ENCODE measurements at places on chromosomes 12 and 14. TPM values are rescaled to one million over a fixed set of nuclear protein-coding genes. Genes with fewer than 3 reads are reported as not detected.

DNA sequence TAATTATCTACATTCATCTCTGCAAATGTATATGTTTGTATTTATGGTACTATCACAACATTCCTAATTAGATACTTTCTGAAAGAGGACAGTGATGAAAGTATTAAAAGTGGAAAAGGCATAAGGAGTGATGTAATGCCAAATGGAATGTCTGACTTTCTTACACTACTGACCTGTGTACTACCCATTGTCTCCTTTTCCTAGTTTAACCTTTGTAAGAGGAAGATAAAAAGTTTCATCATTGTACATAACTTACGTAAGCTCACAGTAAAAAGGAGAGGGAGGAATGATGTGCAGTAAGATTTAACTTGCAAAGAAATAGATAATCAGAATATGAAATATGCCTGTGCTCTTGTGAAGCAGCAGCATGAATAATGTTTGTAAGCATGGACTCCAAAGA, 55.9 kb downstream of the SOX5 start:
- H3K4me1 ChIP-seq, result no peaks in the 10 kb centered on the region
- H3K4me3 ChIP-seq, result no peak overlapping the region
- DNase-seq, result no peak

- no peak overlapping the region for H3K27ac ChIP-seq
- H3K4me3 ChIP-seq, result no peak overlapping the region
- no peak for DNase-seq
- no peaks in the 10 kb centered on the region for H3K36me3 ChIP-seq
- H3K27me3 ChIP-seq, result no peaks in the 10 kb centered on the region
Measured at GRCh38 chr14:25463480-25463879, 413.5 kb upstream of the STXBP6 start.

POMT2 gene
- 0.39 TPM for polyA plus RNA-seq

DNA sequence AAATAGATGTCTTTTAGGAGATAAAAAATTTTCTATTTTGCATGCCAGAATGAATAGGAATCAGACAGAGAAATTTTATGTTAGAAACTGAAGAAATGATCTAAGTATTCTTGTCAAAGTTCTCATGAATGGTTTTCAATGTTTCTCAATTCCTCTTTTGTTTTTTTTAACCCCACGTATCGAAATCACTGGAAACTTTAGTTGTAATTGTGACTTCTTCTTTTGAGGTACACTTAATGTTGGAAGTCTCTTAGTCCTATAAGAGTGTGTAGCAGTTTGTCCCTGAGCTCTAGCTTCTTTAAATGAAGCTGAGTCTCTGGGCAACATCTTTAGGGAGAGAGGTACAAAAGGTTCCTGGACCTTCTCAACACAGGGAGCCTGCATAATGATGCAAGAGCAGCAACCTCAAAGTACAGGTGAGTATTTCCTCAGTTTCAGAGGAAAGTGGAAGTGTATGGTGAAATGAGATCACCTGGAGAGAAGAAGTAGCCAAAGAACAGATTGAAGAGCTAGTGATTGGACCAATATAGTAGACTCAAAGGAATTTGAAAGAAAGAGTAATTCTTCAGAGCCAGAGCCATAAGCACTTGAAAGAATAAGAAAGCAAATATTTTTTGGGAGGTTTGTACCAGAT, at the start of gene CLEC6A:
TSS of gene CLEC6A (plus strand) at position 236 of the 634 bp plus-strand sequence. CDS start at position 386, 150 bp downstream.
- no peak for DNase-seq
- no peaks in the 10 kb centered on the region for H3K36me3 ChIP-seq
- no peak within 1 kb of the TSS for H3K4me3 ChIP-seq
- no peaks in the 10 kb centered on the region for H3K4me1 ChIP-seq
- H3K27me3 ChIP-seq, result no peaks in the 10 kb centered on the region
- no peak within 1 kb of the TSS for H3K27ac ChIP-seq

NPFF gene
- not detected for polyA plus RNA-seq

DNA sequence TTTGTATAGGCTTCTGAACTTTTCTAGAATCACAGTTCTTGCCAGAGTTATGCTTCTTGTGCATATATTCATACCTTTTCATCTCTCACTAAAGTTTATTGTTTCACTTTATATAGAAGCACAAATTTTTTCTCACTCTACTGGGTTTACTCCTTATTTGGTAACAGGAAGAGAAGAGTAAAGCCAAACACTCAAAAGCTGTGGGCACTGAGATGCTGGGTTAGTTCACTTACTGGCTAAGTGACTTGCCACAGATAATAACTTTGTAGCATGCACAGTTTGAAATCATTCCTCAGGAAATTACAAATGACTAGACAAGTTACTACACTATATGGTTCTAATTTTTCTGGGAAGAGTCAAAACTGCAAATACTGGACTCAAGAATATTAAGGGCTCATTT, 7.8 kb downstream of the HIGD1C start:
- H3K4me3 ChIP-seq, result no peak overlapping the region
- no peaks in the 10 kb centered on the region for H3K4me1 ChIP-seq
- no peaks in the 10 kb centered on the region for H3K27me3 ChIP-seq
- DNase-seq, result no peak
- H3K36me3 ChIP-seq, result no peaks in the 10 kb centered on the region

DNA sequence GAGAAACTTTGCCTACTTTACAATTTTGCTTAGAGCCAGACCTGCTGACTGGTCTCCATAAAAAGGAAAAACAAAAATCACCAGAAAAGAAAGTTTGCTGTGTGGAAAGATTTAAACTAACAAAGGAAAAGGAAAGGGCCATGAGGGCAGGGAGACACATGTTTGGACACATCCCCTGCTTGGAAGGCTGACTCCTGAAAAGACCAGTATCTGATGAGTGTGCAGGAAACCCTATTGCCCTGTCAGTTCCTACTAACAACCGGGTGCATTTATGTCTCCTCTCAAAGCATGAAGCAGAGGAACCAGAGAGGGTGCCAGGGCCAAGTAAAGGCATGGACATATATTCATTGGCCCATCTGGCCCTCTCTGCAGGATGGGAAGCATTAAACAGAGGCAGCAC, 7.0 kb upstream of the STAB2 start:
- no peak overlapping the region for H3K4me3 ChIP-seq
- DNase-seq, result no peak

SYNDIG1L gene
- not detected for polyA plus RNA-seq

GRCh38 chr14:27065886-27066285, 468.1 kb upstream of the NOVA1 start:
- H3K27ac ChIP-seq, result no peak overlapping the region
- DNase-seq, result no peak
- no peaks in the 10 kb centered on the region for H3K27me3 ChIP-seq

CRACR2A gene
- 19.9 TPM for polyA plus RNA-seq

HOXC12 gene
- not detected for polyA plus RNA-seq

PLD4 gene
- 0.35 TPM for polyA plus RNA-seq

DNA sequence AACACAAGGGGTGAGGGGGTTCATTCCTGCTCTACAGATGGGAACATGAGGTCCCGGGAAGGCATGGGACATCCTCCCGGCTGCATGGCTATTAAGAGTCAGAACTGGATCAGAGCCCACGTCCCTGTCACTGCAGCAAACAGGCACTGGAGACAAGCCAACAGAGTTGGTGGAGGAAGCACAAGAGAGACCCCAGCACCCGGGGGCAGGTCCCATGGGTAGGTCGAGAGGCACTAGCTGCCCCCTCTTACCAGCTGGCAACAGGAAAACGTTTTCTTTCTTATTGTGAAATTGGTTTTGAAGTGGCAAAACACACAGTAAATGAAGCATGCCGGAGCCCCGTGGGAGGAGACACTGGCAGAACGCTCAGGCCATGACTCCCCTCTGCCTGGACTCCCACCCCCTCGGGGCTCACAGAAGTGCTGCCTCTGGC, 43.6 kb downstream of the SYNE3 start:
- H3K27ac ChIP-seq, result peak overlapping the region; percentile 44
- no peaks in the 10 kb centered on the region for H3K27me3 ChIP-seq
- no peak overlapping the region for H3K4me3 ChIP-seq

PLEKHD1 gene
- not detected for polyA plus RNA-seq

IQSEC3 gene
- not detected for polyA plus RNA-seq

DNA sequence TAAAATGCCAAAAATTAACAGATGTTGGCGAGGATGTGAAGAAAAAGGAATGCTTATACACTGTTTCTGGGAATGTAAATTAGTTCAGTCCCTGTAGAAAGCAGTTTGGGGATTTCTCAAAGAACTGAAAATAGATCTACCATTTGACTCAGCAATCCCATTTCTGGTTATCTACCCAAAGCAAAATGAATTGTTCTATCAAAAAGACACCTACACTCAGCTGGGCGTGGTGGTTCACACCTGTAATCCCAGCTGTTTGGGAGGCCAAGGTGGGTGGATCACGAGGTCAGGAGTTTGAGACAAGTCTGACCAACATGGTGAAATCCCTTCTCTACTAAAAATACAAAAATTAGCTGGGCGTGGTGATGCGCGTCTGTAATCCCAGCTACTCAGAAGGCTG, 279.3 kb upstream of the PDE3A start:
- no peaks in the 10 kb centered on the region for H3K4me1 ChIP-seq
- no peaks in the 10 kb centered on the region for H3K27me3 ChIP-seq
- no peaks in the 10 kb centered on the region for H3K36me3 ChIP-seq
- H3K4me3 ChIP-seq, result no peak overlapping the region
- no peak for DNase-seq

GRCh38 chr14:22105624-22106006, 432.0 kb upstream of the OR4E1 start:
- H3K4me1 ChIP-seq, result no peaks in the 10 kb centered on the region
- DNase-seq, result peak; percentile 17
- no peaks in the 10 kb centered on the region for H3K36me3 ChIP-seq

DNA sequence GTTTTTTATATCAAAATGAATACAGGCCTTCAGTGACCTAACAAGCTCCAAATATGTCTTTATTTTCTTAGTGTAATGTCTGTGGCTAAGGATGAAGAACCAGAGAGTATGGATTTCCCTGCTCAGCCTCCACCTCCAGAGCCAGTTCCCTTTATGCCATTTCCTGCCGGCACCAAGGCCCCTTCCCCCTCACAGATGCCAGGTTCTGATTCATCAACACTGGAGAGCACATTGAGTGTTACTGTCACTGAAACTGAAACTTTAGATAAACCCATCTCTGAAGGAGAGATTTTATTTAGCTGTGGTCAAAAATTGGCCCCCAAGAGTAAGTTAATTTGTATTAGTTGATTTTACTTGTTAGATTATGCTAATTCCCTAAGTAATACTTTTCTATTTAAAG, 61.0 kb downstream of the KIAA0586 start:
- no peaks in the 10 kb centered on the region for H3K27me3 ChIP-seq
- no peak overlapping the region for H3K27ac ChIP-seq
- H3K4me3 ChIP-seq, result no peak overlapping the region
- no peak for DNase-seq
- H3K4me1 ChIP-seq, result no peaks in the 10 kb centered on the region

GRCh38 chr12:4177262-4177661, 96.3 kb upstream of the CCND2 start:
- no peak overlapping the region for H3K27ac ChIP-seq
- H3K36me3 ChIP-seq, result no peaks in the 10 kb centered on the region
- no peak overlapping the region for H3K4me3 ChIP-seq
- no peak for DNase-seq
- no peaks in the 10 kb centered on the region for H3K27me3 ChIP-seq

GRCh38 chr14:99838639-99839134, 45.5 kb downstream of the EML1 start:
- no peak for DNase-seq
- H3K27ac ChIP-seq, result no peak overlapping the region
- no peaks in the 10 kb centered on the region for H3K4me1 ChIP-seq

DNA sequence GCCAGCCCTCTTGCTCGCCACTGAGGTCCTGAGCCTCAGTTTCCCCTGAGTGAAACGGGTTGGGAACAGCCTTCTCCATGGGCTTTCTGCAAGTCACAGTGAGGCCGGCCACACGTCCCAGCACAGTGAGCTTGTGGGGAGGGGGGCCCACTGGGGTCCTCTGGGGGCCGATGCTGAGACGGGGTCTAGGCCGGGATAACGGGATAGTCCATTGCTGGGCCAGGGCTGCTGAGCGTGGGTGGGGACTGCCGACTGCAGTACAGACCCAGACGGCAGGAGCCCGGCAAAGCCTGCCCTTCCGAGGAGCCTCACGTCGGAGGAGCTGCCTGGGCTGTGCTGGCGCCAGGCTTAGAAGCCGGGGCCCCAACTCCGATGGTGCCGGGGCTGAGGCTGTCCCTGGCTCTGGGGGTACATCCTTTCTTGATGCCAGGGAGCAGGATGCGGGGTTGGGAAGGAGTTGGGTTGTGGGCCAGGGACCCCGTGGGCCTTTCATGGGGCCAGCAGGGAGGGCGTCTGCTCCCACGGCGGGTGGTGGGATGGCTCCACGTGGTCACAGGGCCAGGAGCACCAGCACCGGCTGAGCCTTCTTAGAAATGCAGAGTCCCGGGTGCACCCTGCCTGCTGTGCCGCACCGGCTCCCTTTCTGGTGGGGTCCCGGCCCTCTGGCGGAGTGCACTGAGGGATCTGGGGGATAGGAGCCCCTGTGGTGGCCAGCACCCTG, 24.2 kb downstream of the NOC4L start:
- H3K27me3 ChIP-seq, result no peaks in the 10 kb centered on the region
- no peaks in the 10 kb centered on the region for H3K4me1 ChIP-seq
- no peaks in the 10 kb centered on the region for H3K36me3 ChIP-seq
- no peak overlapping the region for H3K4me3 ChIP-seq
- DNase-seq, result no peak
- H3K27ac ChIP-seq, result no peak overlapping the region

- DNase-seq, result no peak
- no peaks in the 10 kb centered on the region for H3K36me3 ChIP-seq
- H3K27me3 ChIP-seq, result no peaks in the 10 kb centered on the region
Measured at GRCh38 chr12:64123448-64123847, 98.6 kb downstream of the KICS2 start.

LYZ gene
- 5.7 TPM for polyA plus RNA-seq

RASAL1 gene
- polyA plus RNA-seq, result 2.1 TPM

ACOT4 gene
- 2.6 TPM for polyA plus RNA-seq

HSPA2 gene
- polyA plus RNA-seq, result 0.21 TPM

DNA sequence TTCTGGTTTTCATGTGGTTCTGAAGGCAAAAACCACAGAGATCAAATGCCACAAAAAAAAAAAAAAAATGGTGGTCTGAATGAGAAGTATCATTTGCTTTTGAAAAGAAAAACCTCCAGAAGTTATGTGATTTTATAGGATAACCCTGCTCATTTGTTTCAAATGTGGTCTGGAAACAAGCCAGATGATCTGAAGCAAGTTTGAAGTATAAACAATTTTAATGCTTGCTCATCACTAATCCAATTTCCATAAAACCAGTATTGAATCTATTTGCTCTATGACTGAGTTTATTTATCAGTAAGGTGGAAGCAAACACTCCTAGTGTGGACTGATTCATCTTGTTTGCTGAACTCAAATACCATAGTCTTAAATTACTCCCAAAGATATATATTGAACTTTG, 407.3 kb upstream of the FLRT2 start:
- no peaks in the 10 kb centered on the region for H3K4me1 ChIP-seq
- no peaks in the 10 kb centered on the region for H3K36me3 ChIP-seq
- no peaks in the 10 kb centered on the region for H3K27me3 ChIP-seq
- no peak for DNase-seq

DNA sequence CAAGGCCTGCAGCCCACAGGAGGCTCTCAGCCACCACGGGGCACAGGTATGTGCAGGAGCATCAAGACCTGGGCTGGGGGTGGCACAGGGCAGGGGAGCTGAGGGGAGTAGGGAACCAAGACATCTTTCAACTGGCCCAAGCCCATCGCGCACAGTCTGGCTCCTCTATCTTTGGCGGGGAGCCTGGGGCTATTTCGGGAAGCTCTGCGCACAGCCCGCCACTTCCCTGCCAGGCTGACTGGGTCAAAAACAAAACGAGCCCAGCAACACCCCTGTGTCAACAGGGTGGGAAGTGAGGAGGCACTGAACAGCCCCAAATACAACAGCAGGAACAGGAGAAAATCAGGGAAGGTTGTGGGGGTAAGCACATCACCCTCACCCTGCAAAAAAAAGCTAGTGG, 83.9 kb downstream of the ARL6IP4 start:
- H3K4me3 ChIP-seq, result no peak overlapping the region
- no peaks in the 10 kb centered on the region for H3K36me3 ChIP-seq
- no peak overlapping the region for H3K27ac ChIP-seq
- H3K27me3 ChIP-seq, result no peaks in the 10 kb centered on the region

SPX gene
- 0.54 TPM for polyA plus RNA-seq

Measured in naive thymus-derived CD4-positive, alpha-beta T cell (primary cell).